ENCODE measurements at places on chromosomes 16 and 17.

DNA sequence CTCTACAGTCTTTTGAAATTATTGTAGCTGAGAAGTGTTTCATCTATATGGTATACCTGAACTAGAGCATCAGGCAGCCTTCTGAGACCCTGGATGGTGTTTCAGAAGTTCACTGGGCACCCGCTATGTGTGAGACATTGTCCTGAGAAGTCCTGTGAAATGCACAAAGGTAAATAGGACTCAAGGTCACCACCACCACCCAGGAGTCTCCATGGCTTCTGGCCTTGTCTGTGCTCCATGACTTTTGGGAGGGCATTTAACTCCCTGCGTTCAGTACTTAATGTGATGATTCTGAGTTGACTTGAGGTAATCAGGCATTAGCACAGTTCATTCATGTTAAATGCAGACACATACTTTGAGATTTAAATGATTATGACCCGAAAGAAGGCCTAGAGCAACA, 1.1 kb downstream of the MLYCD start:
- no peak for DNase-seq

DNA sequence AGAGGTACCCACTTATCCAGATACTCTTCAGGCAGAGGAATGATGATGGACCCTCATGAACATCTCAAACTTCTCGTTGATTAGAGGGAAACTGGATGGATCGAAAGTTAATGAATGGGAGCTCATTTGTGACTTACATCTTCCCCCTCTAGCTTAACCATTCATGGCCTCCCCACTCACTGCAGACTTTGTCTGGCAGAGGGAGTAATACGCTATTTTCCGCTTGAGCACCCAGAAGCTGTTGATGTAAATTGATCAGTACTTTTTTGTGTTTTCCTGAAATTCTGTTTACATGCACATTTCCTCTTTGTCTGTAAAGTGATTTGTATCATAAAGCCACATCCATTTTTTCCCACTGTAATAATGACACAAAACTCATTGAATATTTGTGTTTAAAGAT, 239.1 kb upstream of the RBFOX1 start:
- DNase-seq = no peak

DNA sequence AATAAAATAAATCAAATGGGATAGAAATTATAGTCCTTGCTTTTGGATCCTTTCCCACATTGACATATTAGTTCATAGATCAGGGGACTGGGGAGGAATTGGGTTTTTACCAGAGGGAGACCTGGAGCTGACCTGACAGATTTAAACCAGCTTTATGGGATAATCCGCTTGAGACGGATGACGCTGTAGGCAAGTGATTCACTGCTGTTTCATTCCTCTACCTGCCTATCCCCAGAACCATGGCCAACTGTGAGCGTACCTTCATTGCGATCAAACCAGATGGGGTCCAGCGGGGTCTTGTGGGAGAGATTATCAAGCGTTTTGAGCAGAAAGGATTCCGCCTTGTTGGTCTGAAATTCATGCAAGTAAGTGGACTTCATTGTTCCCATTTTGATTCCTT, 2.1 kb downstream of the NME1 start:
- DNase-seq = no peak

GRCh38 chr17:43405861-43406260, 7.1 kb downstream of the ARL4D start:
- DNase-seq = no peak

DNA sequence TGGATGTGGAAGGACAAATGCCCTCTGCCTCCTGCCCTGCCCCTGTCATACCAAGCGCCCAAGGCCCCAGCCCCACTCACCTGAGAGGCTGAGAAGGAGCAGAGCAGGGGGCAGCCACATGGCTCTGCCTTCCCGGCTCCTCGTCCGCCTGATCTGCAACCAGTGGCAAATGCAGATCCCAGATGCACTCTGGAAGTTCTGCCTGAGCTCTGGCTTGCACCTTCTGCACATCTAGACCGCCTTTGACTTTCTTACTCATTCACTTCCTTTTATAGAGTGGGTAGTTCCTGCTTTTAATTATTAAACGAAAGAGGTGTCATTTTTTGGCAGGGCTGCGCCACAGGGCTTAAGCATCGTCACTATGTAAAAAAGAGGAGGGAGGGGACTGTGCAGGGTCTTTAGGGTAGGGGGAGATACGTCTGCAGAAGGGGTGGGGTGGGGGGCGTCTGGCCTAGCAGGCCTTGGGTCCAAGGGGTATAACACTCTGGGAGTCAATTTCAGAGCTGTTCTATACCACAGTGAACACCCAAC, at the start of gene CD300LB:
Gene CD300LB, minus strand, starts transcription at position 245 of the 531 bp plus-strand sequence. Its CDS starts 125 bp downstream, at position 120.
- no peak for DNase-seq

- peak; percentile 27 for DNase-seq
Measured at GRCh38 chr16:53457670-53458069, 23.4 kb downstream of the RBL2 start.

DNA sequence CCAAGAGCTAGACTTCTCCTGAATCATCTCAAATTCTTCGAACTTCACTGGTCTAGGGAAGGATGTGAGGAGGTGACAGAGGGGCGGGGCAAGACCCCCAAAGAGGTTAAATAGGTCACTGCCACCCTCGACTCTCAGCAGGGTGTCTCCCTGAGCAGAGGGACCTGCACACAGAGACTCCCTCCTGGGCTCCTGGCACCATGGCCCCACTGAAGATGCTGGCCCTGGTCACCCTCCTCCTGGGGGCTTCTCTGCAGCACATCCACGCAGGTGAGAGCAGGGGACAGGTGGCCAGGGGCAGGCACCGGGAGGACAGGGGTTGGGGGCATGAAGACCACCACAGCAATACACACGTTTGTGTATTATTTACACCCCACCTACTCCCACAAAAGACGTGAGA, 9.2 kb downstream of the CCL17 start:
- DNase-seq = no peak

DNA sequence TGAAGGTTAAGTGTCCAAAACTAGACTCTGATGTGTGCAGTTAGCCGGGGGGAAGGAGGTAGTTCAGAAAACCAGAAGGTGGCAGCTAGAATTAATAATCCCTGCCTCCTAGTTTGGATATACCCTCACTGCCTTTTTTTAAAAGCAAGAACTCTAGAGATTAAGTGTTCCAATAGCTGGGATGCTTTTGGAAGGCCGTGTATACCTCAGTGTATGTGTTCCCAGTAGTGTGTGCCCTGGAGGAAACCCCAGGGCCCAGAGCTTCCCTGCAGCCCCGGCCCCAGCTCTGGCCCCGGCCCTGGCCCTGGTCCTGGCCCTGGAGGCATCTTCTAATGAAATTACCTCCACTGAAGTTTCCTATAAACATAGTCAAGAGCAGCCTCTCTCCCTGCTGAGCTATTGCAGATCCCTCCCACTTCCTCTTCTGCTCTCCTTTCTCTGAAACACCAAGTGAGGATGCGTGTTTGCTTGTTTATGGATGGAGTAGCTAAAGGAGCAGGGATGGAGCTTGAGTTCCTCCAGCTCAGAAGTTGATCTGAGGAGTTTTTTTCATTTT, 130.7 kb downstream of the PRKCA start:
- no peak for DNase-seq

DNA sequence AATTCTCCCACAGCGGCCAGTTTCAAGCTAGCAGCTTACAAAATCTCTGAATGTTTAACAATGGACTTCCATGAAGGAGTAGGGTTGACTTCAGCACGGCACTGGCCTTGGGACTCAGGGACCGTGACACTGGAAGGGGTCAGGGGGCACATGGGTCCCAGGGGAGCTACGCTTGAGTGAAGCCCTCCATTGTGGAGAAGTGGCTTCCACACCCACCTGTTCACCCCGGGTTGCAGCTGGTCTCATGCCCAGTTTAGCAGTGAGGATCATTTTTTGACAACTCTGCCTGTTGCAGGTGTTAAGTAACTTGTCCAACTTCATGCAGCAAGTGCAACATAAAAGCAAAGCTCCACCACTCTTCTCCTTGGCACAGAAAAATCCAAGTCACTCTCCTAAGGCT, 510.2 kb downstream of the CDH13 start:
- no peak for DNase-seq

GRCh38 chr16:72291531-72291981, 119.6 kb upstream of the PMFBP1 start:
- no peak for DNase-seq

DNA sequence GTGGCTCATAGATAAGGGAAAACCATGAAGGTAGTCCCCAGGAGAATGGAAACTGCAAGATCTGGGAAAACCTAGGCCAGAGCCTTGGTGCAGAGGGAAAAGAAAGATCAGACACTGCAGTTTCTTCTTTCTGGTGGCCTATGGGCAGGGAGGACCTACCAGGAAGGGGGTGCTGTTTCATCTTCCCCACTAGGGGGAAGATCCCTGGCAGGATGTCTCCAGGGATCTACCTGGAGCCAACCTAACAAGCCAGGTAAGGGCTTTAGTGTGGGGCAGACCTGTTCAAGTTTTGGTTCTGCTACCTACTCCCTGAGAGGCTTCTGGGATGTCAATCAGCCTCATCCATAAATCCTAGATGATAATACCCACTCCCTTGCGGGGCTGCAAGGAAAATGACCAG, 21.4 kb downstream of the TOM1L2 start:
- DNase-seq = no peak

DNA sequence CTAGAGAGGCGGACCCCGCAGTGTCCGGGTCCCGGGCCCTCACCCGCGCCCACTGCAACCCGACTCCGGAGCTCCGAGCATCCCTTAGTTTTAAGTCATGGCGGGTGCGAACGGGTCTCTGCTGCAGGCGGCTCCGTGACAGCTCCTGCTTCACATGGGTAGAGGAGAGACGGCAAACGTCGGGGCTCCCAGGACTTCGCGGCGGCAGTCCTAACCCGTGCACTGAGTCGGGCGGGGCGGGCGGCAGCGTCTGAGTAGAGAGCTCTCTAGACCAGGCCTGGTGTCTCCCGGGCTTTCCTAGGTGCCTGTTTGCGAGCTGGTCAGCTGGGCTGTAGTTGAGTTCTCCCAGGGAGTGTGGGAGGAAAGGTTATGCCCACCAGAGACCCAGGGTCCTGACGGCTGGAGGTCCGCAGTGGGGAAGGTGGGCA, 345 bp downstream of the TSC2 start:
- no peak for DNase-seq

Data from stimulated activated CD8-positive, alpha-beta memory T cell treated with anti-CD3 and anti-CD28 coated beads, Interleukin-2, amount 100 ng/mL, for 48 hours (primary cell).